ENCODE measurements at places on chromosomes 3 and 15.
A peak's percentile ranks its signal among the peaks of the same experiment; 100 is the strongest.

DNA sequence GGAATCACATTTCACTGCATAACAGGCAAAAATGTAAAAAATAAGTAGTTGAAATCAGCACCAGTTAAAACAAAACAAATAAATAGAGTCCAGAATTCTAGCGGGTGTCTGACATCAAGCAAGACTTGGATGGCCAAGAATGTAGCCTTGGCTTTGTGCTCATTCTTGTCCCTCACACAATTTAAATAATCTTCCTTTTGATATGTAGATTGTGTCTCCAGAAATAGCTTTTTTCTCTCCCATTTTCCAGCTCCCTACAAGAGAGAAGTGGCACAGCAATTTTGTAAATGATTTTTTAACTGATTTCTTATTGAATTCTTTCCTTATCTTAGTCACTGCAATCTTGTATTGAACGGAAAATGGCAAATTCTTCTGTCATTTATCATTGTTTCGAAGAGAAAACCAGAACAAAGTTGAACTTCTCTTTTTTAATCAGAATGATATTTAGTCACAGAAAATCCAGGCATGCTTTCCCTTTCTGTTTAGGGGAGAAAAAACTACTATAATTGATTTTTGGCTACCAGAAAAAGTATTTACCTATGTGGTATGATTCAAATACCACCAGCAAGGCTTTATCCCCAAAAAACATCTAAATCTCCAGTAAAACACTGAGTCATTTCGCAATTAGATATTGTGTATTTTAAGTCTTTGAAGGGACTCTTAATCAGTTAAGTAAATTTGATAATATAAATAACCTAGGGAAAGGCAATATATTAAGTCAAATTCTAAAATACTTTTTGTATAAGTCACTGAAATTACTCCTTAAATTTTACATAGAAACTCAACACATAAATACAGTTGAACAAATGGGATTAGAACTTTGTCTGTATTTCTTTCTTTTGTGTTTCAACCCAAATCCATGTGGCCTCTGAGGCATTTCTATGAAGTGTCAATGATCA, 481.7 kb downstream of the GBE1 start:
- DNase-seq: no peak

DNA sequence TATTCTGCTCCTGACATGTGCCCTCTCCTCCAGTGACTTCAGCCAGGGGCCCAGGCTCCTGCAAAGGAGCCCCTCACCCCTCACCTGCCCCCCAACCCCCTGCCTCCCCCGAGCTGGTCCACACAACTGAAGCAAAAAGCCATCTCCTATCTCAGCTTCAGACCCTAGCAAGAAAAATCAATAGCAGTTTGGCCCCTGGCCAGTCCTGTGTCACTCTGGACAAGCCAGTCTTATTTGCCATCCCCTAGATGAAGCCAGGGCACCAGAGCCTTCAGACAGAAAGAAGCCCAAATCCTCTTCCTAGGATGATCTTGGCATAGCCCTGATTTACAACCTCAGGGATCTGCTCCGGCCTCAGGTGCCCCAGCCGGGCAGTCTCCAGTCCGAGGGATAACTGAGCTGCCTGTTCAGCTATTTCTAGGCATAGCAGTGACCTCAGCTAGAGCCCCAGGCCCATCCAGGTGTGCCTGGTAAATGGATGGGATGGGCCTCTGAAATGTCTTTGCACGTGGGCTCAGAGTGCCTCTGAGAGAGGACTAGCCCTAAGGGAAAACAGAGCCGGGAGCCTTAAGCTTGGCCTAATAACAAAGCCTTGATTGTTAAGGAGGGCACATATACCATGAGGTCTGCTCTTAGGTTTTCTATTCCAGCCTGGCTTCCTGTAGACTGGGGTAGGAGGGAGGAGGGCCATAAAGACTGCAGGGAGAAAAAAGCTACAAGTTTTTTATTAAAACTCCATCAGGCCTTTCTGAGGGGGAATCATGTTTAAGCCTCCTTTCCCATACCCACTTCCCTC, 242.0 kb downstream of the SHQ1 start:
- DNase-seq: no peak

- DNase-seq: no peak
Measured at GRCh38 chr15:94259121-94259751, 27.9 kb downstream of the MCTP2 start.

- DNase-seq: no peak
Measured at GRCh38 chr15:79433276-79433990, 1.3 kb downstream of the MINAR1 start.

DNA sequence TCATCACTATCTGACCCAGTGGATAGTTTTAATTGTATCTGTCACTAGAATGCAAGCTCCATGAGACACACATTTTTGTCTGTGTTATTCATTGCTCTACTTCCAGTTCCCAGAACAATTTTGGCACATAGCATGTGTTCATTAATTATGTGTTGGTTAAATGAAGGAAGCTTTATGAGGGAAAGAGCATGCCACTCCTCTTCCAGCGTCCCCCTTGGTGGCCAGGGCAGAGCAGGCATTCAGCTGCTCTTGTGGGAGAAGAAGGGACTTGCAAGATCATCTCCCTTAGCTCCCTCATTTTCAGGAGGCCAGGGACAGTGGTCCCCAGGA, 489 bp upstream of the GALNT15 start:
- DNase-seq: no peak

- DNase-seq: peak; percentile 66
Measured at GRCh38 chr3:169026543-169027182, 636.8 kb downstream of the MECOM start.

GRCh38 chr3:33823821-33824220, 25.4 kb downstream of the PDCD6IP start:
- no peak for DNase-seq

- no peak for DNase-seq
Measured at GRCh38 chr3:139157161-139157932, 112.7 kb upstream of the PRR23C start.
